ENCODE measurements at places on chromosomes 16 and 17.
A peak's percentile ranks its signal among the peaks of the same experiment; 100 is the strongest.

- no peak for DNase-seq
Observed at GRCh38 chr16:81680444-81681275, 98.4 kb upstream of the PLCG2 start.

DNA sequence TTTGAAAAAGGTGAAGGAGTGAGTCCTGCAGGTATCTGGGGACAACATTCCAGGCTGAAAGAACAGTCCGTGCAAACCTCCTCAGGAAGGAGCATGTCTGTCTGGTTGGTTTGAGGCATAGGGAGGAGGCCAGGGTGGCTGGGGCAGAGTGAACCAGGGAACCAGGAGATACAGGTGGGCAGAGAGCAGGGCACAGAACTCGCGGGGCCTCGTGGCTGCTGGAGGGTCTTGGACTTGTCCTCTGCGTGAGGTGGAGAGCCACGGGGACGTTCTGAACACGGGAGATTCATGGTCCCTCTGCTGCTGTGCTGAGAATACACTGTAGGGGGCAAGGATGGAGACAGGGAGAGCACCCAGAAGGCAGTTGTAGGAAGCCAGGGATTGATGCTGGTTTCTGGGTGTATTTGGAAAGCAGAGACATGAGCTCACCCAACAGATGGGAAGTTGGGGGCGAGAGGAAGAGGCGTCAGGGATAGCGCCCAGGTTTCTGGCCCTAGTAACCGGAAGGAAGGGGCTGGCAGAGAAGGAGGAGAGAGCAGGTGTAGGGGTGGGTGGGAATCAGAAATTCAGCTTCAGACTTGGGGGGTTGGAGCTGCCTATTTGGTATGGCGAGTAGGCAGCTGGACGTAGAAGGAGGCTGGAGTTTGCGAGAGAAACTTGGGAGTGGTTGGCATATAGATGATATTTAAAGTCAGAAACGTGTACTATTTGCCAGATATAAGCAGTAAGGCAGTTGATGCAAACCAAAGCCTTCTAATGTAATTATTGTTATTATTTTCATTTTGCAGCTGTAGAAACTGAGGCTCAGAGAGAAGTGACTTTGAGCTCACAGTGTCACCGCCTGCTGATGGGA is at the start of gene CCL17:
TSS of gene CCL17 (plus strand) at position 803 of the 853 bp plus-strand sequence. CDS start 9,166 bp downstream, outside the sequence.
- DNase-seq: no peak

DNA sequence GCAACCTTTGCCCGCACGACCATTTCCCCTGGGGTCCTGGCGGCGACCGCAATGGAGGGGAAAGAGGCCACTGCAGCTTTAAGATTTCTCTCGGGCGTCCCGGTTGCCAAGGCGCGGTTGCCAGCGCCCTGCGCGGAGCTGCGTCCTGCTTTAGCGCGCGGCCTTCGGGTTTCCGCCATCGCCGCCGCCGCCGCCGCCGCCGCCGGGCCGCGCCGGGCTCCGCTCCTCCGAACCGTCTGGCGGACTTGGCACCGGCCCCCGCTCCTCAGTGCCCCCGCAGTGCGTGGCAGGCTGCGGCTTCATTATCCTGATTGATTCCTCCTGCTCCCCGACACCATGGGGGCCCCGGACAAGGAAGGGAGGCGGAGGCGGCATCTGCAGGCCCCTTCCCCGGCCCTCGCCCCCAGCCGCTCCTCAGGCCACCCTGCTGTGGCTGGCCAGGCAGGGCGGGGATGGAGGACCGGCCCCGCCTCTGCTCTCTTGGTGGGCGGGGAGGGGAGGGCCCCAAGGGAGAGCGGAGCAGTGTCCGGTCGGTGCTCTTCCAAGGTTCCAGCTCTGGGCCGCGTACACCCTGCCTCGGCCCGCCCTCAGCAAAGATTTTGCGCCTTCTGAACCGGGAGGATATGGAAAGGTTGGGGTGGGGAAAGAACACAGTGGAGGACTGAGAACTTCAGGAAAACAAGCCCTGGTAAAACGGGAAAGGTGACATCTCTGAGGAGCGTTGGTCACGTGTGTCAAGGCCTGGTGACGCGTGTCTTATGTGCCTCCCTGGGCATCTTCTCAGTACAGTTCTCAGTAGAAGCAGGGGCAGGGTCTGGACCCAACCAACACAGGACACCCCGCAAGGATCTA is 34.0 kb downstream of the NEUROD2 start:
- DNase-seq: peak; percentile 57

DNA sequence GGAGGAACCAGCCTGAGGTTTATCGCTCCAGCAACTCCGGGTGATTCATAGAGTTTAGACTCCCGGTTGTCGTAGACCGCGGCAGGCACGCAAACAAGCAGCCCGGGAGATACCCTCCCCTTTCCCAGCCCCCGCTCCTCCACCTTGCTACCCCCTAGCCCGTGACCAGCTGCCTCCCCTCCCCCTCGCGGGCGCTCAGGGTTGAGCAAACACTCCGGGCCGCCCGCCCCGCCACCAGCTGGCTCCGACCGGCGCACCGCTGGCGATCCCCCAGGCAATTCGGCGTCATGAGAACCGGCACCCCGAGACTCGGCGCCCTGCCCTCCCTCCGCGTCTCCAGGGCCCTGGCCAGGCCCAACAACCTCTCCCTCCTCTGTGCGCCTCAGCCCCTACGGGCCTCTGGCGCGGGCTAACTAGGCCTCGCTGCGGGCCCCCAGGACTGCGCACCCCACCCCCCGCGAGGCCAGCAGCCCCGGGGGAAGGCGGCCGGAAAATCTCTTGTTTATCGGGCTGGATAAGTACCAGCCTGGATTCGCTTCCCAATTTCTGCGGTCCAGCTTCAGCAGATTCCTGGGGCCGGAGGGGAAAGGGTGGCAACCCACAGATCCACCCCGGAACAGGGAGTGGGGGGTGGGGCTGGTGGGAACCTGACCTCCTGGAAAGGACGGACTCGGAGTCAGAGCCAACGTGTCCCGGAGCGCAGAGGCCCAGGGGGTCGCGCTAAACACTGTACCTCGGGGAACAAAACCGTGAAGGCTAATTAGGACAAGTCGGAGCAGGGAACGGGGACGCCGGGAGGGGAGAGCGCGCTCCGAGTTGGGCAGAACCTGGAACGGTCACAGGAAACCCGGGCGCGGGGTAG is 951 bp upstream of the GPRC5C start:
- no peak for DNase-seq

- DNase-seq: peak; percentile 42
Observed at GRCh38 chr16:89922477-89922883, 662 bp upstream of the TUBB3 start.

DNA sequence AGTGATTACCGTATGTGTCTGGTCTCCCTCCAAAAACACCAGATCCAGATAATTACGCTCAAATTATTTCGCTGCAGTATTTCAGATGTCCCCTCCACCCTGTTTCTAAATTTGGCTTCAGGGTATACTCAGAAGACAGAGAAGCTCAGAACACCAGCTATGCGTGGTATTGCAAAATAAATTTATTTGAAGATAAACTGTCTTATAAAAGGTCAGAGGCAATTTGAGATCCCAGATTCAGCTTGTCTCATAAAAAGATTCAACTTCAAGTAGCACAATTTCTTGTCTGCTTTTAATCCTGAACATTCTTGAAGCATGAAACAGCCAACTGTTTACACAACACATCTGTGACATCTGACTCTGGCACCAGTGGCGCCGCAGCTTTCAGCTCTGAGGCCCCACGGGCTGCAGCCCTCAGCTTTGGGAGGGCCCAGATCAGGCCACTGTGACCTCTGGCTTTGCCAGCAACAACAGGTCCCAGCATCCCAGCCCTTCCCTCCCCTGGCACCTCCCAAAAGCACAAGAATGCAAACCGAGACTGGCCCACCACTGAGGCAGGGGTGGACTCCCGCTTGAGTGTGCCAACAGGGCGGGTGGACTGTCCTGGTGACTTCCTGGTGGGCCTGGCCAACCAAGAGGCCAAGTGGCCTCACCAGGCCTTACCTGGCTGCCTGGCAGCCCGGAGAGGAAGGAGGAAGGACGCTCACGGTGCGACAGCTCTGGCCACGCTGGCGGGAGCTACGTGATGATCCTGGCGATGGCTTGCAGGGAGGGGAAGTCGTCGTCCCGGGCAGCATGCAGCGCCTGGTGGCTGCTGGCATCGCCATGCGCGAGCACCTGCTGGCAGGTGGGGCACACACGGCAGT is 8.0 kb downstream of the SYNGR3 start:
- DNase-seq: no peak

- DNase-seq: no peak
Observed at GRCh38 chr16:86322806-86323205, 187.5 kb upstream of the FOXF1 start.

Measured in stimulated activated CD4-positive, alpha-beta T cell treated with anti-CD3 and anti-CD28 coated beads, Interleukin-2, amount 100 ng/mL, for 24 hours (primary cell).